H1 (cell line): ENCODE measurements at places on chromosomes 3 and 15.

DNA sequence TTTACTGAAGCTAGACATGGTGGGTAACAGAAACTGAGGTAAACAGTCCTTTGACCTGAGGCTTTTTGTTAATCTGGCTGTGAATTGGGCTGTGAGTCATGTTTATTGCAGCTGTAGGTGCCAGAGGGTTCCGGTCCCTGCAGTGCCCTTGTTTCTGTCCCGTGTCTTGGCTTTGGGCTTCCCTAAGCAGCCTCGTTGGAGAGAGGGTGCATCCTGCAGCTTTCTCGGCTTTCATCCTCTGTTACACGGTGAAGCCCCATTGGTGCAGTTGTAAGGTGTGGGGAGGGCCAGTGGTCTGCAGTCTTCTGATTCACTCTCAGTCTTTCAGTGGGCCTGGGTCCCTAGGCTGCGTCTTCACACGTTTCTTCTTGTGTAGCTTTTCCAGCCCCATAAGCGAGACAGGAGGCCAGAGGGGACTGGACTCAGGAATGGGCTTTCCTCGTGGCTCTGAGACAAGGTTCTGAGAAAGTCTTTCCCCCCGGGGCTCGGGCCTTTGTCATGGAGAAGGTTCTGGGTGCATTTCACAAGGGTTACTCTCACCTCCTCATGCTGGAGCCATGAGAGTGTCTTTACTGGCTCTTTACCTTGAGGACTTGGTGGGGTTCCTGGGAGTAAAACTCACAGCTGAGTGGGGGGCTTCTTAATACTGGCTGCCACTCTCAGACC, 33.1 kb downstream of the ASB7 start:
- peak; percentile 15 for DNase-seq

DNA sequence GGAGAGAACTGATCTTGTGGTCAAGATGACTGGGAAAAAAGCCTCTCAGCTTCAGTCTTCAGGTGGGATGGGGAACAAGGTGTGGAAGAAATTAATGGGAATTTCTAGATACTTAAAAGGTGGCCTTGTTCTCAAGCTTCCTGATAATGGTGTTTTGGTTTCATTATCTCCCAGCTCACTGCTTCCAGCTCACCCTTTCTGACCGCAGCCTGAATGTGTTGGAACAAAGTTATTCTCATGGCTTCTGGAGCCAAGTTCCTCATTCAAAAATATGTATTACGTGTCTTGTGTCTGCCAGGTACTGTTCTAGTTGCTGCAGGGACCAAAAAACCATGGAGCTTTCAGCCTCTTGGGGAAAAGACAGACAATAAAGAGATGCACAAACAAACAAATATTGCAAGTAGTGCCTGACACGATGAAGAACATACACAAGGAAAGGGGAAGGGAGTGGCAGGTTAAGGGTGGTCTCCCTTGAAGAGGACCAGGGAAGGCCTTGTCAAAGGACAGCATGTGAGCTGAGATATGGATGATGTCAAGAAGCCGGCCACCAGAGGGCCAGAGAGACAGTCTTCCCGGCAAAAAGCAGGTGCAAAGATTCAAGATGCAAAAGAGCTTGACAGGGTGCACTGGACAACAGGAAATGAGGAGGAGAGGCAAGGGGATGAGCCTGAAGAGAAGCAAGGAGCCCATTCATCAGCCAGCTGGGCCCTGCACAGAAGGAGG, 35.5 kb downstream of the ARRDC4 start:
- no peak for DNase-seq

- DNase-seq: peak; percentile 90
Observed at GRCh38 chr15:53586799-53587198, 172.7 kb downstream of the WDR72 start.

DNA sequence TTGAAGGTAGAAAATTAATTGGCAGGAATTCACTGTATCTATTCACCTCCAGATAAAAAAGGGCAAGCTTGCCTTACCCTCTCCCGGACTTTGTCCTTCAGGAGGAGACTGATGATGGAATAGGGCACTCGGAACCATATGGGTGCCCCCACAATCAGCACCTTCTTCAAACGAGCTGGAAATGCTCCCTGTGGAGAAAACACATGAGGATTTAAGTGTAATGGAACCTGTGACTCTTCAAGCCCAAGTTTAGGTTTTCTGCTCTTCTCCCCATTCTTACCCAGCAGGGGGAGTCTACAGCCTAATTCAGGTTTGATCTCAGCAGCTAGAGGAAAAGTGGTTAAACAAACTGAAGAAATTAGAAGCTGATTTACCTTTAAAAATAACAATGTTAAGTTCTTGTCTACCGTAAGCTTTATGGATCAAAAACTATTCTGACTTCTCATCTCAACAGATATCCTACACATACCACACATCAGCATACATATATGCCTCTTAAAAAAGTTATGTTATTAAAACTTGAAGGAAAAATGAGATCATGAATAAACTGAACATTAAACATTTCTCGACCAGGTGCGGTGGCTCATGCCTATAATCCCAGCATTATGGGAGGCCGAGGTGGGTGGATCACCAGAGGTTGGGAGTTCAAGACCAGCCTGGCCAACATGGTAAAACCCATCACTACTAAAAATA, 57.5 kb upstream of the SIN3A start:
- no peak for DNase-seq

GRCh38 chr15:101326462-101327146, 31.6 kb upstream of the SNRPA1 start:
- DNase-seq: no peak

- no peak for DNase-seq
Observed at GRCh38 chr3:11288021-11288491, 15.9 kb downstream of the ATG7 start.

- no peak for DNase-seq
Observed at GRCh38 chr3:66037986-66038369, 740 bp downstream of the MAGI1 start.

DNA sequence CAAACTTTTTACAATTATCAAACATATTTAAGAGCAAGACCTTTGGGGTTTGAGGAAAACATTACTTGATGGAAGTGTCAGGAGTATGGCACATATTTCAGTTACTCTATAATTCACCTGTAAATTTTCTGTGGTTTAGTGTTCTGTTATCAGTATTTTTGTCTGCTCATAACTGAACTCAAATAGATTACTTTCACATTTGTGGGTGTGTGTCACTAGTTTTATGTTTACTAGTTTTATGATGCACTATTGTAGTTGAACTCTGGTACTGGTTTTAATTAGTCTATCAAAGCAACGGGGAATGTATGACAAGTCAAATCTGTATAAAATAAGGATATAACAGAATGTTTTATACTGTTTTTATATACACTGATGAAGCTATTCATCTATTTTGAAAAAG, 27.2 kb downstream of the OXSM start:
- no peak for DNase-seq

DNA sequence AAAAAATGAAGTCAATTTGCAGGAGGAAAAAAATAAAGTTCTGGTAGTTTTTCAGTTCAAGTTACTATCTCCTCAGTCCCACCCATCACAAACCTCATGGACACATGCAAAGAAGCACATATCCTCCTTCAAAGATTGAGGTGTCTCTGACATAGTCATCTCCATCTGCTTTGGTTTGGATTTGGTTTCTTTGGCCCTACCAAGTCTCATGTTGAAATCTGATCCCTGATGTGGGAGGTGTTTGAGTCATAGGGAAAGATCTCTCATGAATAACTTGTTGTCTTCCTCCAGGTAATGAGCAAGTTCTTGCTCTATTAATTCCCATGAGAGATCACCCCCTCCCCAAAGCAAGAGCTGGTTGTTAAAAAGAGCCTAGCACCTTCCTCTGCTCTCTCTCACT, 446.8 kb downstream of the IGSF11 start:
- DNase-seq: no peak

DNA sequence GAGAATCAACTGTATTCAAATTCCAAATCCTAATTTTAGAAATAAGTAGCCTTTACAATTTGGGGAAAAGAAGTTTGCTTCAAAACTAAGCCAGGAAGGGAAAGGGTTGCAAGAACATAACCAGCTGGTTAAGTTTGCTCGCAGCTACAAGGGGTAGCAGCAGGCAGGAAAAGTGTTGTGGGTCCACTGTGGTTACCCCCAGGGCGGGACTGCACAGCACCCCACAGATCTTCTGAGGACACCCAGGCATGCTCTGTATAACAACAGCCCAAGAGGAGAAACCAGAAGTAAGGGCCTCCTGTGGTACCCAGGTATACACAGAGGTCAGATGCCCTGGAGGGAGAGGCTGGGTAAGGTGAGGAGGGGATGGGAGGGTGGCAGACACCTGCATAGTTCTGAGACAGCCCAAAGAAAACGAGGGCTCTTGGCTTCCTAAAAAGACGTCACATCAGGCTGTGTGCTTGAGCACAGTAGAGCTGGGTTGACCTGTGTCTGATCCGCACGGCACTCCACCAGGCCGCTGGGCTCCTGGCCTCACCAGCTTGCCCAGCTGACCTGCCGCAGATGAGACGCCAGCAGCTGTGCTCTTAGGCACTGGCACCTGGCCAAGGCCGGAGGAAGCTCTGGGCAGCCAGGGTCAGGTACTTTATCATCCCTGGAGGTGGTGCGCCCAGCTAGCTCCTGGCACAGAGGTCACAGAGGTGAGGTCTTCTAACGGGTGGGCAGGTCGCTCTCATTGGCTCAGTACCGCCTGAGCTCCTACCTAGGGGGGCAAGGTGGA, 81.8 kb upstream of the SNRPA1 start:
- no peak for DNase-seq
